Cerebellum (tissue), 4 donors: ENCODE measurements at places on chromosomes 4 and X.

DNA sequence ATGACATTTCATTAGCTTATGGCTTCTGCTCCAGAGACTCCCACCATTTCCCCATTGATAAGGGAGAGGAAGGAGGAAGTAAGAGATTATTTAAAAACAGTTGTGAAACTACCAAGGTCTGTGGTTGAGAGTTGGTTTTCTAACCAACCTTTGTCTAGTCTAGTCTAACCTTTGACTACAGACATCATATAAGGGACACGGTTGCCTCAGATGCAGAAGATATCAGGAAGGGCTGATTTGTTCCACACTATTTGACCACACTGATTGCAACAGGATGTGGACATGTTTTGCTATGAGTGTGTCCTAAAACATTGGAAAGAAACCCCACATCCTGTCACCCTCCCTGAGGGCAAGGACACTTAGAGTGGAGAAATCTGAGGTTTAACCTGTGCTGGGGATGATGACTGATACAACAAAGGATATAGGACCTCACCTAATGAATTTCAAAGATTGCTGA is 53.0 kb downstream of the COQ2 start:
- no peak for DNase-seq

GRCh38 chr4:146049802-146050201 is 111.2 kb upstream of the ZNF827 start:
- DNase-seq: no peak

GRCh38 chrX:70960730-70961129 is 29.8 kb upstream of the SLC7A3 start:
- no peak for DNase-seq

DNA sequence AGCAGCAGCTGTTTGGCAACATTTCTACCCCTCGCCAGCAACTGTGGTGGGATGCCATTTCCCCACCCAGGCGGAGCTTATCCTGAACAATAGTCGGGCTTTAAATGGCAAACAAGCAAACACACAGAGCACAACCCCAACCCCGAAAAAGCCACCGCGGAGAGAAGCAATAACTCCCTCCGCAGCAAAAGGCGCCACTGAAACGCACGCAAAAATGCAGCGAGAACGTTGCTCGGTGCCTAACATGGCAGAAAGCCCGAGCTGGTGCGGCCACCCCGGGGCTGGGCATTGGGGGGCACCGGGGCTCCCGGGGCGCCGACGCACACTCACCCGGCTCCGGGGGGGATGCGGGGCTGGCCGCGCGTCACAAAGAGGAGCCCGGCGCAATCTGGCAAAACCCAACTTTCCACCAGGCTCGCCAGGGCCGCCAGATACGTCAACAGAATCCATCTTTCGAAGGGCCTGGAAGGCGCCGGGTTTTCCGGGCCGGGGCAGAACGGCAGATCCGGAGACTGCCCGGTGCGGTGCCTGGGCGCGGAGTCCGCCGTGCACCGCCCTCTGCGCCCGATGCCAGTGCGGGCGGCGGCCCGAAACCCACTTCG is 818 bp downstream of the RAI2 start:
- no peak for DNase-seq

DNA sequence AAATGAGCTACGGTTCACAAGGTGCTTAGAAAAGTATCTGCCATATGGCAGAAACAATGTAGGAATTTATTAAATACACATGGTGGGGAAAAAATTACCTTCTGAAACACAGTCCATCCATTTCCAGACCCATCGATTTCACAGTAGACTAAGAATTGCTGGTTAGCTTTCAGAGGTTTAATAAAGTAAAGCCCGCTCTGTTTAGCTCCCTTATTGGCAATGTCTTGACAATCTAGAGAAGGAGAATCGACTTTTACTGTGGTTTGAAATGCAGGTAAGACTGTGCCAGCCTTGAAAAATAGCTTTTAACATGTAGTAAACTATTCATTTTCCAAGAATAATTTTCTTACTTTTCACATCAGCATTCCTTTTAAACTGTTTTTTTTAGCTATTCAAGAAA is 2.9 kb downstream of the FGG start:
- DNase-seq: no peak

- no peak for DNase-seq
Measured at GRCh38 chr4:72397314-72397713, 171.7 kb downstream of the ADAMTS3 start.

GRCh38 chrX:2712890-2713840 is 22.1 kb downstream of the CD99 start:
- DNase-seq: no peak

DNA sequence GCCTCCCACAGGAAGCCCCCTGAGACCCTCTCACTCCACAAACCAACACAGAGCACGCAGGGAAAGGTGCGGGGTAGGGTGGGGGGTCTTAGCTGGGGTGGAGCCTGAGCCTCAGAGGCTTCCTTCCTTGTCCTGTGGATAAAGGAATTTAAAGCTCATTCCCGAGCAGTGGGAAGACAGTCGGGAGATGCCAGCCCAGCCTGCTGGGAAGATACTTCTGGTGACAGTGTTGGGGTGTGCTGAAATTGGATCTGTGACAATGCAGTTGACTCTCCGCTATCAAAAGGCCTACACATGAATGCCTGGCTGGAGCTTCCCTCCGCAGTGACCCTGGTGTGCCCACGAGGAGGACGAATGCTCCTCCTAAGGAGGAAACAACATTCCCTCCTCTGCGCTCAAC is 45.5 kb downstream of the JAKMIP1 start:
- no peak for DNase-seq

DNA sequence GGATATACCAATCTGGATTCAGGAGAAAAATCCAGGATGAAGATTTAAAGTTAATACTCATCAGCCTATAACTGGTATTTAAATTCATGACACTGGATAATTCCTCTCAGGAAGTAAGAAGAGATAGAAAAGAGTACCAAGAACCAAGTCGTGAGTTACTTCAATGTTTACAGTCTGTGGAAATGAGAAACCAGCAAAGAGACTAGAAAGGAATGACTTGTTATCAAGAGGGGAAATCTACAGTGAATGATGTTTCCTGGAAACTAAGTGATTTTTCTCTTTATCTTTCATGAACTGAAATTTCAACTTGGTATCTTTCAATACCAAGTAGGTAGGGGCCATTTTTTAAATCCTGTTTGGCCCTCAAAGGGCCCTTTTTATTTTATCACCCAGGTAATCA is 217.9 kb upstream of the AFF2 start:
- DNase-seq: no peak

DNA sequence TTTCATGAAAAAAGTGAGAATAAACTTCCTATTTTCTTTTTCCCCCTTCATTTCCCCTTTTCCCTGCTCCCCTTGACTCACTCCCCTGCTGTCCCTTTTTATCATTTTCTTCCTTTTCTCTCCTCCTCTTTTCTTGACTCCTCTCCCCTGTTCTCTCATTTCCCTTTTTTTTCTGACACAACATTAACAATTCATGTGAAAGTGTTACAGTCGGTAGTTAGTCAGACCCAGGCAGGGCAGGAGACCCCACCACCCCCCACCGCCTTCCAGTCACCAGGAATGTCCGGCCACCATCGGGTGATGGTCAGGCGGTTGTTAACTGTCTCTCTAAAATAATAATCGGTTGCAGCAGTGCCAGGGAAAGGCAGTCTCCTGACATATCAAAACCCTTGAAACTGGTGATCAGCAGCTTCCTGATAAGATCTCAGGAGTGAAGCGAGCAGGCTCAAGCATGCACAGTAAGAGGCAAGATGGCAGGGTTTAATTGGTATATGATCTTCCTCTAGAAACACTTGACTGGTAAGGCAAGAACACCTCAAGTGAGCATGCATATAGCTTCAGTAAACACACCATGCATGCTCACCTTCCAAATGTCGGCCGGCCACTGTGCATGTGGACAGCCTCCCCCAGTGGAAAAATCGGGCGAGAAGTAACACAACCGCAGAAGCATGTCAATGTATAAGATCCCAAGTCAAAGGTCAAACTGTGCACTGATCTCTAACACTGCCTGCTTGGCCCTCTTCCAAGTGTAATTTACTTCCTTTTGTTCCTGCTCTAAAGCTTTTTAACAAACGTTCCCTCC is 191.4 kb downstream of the NDST4 start:
- no peak for DNase-seq

GRCh38 chr4:48033825-48034413 is 17.3 kb downstream of the NIPAL1 start:
- no peak for DNase-seq

DNA sequence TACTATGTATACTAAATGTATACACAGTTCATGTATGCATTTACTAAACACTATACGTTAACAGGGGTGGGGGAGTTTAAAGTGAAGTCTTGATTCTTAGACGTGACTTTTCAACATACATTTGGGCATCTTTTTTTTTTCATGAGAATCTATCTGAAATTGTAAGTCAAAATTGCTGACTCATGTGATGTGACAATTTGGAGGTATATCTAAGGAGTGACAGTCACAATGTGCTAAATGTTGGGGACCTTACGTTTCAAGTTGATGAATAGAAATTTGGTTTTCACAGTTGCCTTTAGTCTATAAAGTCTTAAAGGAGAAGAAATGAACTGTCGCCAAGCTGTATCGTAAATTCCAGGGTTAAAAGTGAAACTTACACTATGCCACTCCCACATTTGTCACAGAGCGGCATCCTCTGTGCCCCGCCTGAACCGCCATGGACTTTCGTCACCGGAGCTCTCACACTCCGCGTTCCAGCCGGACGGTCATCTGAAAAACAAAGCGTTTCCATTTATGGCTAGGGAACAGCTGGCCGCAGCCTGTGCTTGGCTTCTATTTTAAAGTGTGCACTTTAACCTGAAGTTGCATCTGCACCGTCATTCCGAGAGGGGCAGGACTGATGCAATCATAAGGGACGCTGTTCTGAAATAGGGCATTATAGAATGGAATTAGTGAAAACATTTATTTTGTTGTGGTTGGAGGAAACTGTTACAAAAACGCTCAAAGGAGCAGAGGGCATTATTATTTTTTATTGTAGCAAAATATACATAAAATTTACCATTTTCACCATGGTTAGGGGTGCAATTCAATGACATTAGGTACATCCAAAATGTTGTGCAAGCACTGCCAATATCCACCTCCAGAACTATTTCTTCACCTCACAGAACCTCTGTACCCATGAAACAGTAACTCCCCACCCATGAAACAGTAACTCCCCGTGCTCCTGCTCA is 30.9 kb downstream of the PDLIM3 start:
- no peak for DNase-seq

DNA sequence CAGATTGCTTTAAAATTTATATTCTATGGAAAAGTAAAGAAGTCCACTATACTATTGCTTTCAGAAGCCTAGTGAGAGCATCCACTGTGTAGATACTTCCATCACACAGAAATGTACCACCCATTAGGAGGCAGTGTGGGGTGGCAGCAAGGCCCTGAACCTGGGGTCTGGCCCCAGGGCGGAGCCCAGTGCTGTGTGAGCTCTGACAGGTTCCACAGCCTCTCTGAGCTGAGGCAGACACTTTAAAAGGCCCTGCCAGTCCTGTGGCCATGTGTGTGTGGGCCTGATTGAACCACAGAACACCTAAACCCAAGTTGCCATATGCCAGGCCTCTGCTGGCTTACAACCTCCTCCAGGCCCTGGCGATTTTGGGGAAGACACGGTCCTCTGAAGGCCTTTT is 49.2 kb downstream of the PHKA2 start:
- DNase-seq: no peak

DNA sequence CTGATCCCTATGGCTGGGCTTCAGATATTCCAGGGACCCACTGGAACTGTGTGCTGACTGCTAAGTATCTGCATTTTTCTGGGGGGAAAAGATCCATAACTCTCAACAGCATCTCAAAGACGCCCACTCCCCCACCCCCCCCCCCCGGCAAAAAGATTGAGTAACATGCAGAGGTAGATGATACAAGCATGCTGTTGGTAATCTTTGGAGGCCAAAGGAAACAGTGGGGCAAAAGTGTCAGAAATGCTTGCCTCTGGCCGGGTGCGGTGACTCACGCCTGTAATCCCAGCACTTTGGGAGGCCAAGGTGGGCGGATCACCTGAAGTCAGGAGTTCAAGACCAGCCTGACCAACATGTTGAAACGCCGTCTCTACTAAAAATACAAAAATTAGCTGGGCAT is 12.2 kb downstream of the XPNPEP2 start:
- DNase-seq: no peak

DNA sequence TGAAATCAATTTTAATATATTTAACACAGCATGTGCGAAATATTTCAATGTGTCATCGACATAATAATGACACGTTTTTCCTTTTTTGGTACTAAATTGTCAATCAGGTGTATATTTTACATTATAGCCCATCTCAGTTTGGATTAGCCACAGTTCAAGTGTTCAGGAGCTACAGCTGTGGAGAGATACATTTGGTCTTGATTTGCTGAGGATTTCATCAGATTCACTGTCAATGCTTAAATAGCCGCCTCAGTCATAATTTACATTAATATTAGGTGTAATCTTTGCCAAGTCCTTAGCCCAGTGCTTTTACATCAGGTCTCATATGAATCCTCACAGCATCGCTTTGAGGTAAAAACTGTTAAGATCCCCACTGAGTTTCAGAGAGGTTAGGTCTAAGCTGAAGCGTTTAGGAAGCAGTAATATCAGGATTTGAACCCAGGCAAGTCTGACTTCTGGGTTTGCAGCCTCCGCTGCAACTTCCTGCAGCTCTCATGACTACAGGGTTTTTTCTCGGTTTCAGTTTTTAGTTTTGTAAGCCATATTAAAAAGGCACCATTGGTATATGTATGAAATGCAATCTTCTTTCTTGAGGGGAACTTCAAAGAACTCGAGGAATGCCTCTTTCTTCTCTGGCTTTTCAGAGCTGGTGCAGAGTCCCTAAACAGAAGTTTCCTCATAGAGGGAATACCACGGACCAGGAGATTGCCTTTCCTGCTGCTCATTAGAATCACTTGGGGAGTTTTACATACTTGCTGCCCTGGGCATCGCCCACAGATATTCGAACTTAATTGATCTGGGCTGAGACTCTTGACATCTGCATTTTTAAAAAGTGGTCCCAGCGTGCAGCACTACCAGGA is 6.4 kb downstream of the MTM1 start:
- no peak for DNase-seq

DNA sequence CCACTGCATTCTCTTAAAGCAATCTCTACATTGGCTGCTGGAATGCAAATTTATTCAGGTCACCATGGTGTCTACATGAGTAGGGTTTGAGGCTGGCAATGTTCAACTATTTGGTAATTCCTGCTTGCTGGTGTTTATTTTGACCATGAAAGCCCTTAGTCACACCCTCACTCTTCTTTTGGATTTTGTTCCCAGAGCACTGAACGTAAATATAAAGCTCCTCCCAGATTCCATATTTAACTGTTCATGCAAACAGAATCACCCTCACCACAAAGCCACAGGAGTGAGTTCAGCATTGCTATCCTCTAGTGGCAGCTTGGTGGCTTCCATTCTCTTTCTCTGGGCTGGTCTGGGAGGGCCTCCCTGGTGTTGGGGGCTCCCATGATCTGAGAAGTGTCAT is 82.8 kb downstream of the LNX1 start:
- DNase-seq: no peak

GRCh38 chrX:38220024-38220414 is 652 bp downstream of the SRPX start:
- no peak for DNase-seq

DNA sequence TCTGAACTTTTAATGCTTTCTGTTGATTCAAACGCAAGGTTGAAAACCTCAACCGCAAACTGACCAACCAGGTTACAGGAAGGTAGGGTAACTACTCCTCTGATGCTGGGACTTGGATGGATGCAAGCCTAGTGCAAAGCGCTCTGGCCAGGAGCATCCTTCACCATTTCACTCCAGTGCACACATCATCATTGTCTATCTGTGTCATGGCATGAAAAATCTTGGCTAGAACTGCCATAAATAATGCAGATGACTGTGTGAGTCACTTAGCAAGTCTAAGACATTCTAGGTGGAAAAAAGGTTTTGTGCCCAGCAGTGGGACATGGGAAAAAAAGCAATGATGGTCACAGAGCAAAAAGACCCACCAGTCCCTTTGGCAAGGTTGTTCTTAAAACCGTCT is 10.9 kb downstream of the ADGRA3 start:
- no peak for DNase-seq
